ENCODE measurements at places on chromosomes 11 and 22.

DNA sequence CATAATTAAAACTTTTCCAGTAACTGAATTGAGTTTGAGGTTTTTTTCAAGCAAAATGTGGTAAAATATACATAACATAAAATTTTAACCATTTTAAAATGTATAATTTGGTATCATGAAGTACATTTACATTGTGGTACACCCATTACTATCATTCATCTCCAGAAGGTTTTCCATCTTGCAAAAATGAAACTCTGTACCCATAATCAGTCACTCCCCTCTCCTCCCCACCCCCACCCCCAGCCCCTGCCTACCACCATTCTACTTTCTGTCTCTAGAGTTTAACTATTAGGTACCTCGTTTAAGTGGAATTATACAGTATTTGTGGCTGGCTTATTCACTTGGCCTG, 63.7 kb downstream of the MICAL2 start:
- DNase-seq = no peak

- no peak for DNase-seq
Observed at GRCh38 chr11:115912484-115912945, 408.3 kb upstream of the CADM1 start.

DNA sequence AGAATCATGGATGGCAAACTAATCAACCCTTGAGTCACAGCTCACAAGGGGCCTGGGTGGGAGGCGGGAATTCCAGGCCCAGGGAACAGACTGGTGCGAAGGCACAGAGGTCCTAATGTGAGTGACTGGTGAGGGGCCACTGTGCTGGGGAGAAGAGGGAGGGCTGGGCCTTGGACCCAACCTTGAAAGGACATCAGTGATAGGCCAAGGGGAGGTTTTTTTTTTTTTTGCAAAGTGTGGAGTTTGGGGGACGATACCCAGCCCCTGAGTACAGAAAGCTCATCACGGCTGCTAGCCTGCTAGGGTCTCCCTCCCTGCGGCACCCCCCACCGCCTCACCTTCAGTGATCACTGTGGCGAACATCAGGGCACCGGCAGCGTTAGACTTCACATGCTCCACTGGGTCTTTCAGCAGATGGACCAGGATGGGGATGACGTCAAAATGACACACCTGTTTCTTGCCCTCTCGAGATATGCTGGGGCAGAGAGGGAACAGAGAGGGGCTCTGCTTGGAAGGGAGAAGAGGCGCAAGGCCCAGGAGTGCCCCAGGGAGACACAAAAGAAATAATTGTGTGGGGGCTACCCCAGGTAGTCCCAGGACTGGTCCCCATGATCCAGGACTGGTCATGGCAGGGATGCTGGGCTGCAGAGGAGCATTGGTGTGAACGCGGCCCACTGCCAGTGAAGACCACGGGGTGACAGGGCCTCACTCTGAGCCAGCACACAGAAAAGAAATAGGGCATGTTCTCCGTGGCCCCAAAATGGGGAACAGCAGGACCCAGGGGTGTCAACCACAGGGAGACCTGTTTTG, 8.6 kb upstream of the GNAZ start:
- peak; percentile 59 for DNase-seq

GRCh38 chr11:134512571-134513538, 100.8 kb upstream of the B3GAT1 start:
- DNase-seq = peak; percentile 39

GRCh38 chr11:67160872-67161783, 42.1 kb downstream of the KDM2A start:
- DNase-seq = no peak

GRCh38 chr11:85718126-85718943, 32.3 kb upstream of the CCDC89 start:
- no peak for DNase-seq

DNA sequence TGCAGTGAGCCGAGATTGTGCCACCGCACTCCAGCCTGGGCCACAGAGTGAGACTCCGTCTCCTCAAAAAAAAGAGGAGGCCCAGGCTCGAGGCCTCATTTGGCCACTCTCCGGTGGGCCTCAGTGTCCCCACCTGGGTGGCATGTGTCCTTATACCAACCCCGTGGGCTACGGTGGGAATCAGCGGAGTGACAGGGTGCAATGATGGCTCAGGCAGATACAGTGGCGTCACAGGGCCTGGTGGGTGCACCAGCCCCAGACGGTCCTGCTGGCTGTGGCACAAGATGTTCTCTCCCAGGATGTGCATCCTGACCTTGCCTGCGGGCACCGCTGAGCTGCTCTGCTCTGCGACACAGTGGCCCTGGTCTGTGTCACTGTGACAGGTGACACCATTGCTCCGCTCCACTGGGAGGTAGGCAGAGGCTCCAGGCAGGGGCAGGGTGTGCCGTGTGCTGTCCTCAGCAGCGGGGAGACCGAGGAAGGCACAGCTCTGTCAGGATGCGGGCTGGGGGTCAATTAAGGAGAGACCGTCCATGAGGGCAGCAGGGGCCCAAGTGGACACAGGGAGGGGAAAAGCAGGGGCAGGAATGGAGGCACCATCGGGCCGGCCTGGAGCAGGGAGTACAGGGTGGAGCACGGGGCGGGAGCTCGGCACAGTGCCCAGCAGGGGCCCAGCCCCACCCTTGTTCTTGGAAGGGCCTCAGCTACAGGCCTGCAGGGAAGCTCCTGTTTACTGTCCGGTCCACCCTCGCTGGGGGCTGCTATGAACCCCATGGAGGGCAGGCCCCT, 21.7 kb upstream of the TH start:
- DNase-seq = no peak

DNA sequence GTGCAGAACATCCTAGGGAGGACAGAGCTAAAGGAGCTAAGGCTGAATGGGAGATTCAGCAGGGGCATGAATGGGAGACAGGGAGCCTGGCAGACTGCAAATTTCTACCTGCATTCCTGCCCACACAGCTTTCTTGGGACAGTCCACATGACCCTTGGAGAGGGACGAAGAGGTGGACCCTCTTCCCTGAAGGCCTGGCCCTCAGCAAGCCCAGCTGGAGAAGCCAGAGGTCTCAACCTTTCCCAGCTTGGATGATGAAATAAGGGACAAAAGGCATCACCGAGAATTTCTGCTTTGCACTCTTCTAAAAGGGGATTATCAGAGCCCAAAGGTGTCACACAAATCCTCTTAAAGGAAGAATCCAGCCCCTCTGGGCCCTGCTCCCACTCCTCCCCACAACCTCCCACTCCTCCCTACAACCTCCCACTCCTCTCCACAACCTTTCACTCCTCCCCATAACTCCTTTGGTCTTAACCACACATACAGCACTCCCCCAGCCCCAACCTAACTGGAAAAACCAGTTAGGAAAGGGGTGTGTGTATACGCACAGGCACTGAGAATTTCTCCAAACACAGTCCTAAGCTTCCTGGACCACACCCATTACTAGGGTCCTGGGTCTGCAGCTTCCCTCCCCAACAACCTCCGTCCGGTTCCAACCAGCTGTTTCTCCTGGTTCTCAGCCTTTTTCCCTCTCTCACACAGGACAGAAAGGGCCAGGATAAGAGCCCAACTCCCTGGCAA, 38.4 kb downstream of the RPL27A start:
- DNase-seq = no peak

DNA sequence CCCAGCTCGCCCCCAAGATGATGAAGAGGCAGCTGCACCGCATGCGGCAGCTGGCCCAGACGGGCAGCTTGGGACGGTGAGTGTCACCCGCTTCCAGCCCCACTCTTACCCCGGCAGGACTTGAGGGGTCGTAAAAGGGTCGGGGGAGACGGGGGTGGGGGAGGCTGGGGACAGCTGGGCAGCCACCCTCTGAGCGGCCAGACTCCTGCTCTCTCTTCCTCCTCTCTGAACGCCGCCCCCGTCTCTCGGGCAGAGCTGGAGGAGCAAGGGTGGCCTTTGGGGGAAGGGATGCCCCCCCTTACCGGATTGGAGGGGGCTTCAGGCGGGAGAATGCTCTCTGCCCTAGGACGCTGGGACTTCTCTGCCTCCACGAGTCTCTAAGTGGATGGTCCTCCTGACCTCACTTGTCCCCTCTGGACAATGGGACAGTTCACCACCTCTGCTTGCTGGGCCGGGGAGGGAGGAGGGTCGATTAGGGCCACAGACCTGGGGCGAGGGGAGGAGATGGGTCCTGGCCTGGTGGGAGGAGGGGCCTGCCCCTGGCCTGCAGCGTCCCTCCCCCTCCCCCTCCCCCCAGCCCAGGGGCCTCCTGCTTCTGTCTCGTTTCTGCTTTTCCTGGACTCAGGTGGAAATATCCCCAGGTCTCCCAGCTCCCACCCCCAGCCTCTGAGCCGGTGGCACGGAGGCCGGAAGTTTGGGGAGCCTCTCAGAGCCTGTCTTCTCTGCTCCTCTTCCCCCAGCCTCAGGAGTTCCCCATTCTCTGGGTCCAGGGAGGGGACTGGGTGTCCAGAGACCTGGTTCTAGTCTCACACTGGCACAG, 512 bp downstream of the SH3BP1 start:
- DNase-seq = peak; percentile 76

GRCh38 chr22:44711241-44711560, 9.2 kb downstream of the PRR5 start:
- no peak for DNase-seq

DNA sequence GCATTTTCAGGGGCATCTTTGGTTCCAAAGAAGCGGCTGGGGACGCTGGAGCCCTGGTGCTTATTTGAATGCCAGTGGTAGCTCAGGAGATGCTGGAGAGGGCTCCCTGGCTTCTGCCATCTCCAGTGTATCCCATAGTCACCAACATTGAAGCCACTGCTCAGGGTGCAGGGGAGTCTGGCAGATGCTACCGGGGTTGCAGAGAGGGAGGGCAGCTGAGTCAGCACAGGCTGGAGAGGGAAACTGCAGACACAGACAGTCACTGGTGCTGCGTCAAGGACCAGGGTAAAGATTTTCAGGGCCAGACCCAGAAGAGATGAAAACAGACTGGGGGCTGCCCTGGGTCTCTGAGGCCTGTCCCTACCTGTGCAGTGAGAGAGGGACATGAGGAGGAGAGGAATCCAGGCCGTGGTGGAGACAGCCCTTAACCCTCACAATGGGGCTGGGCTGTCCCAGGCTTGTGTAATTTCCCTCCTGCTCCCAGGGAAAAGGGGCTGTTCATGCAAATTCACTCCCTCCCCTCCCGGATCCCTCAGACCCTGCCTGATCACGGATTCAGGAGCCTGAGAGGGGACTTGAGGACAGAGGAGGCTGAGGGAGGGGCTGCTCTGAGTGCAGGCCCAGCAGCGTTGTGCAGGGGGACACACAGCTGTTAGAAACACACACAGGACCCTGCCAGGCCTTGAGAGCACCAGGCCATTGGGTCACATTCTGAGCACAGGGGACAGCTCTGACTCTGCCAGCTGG, 126.9 kb upstream of the GRK3 start:
- no peak for DNase-seq

DNA sequence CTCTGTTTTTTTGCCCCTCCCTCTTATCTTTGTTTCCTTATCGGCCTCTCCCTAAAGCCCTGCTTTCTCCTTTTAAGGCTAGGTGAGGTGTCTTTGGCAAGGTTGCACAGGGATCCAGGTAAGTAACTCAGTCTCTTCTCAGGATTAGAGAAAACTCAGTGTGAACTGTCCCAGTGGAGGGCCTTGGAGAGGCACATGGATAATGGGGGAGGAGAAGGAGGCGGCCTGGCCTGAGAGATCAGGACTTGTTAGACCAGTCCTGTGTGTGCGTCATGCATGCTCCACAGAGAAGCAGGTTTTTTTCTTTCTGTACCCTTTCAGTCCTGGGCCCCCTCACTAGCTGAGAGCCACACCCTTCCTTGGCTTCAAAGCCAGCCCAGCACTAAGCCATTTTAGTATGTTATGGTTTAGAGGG, 19.9 kb downstream of the CTNND1 start:
- DNase-seq = no peak

DNA sequence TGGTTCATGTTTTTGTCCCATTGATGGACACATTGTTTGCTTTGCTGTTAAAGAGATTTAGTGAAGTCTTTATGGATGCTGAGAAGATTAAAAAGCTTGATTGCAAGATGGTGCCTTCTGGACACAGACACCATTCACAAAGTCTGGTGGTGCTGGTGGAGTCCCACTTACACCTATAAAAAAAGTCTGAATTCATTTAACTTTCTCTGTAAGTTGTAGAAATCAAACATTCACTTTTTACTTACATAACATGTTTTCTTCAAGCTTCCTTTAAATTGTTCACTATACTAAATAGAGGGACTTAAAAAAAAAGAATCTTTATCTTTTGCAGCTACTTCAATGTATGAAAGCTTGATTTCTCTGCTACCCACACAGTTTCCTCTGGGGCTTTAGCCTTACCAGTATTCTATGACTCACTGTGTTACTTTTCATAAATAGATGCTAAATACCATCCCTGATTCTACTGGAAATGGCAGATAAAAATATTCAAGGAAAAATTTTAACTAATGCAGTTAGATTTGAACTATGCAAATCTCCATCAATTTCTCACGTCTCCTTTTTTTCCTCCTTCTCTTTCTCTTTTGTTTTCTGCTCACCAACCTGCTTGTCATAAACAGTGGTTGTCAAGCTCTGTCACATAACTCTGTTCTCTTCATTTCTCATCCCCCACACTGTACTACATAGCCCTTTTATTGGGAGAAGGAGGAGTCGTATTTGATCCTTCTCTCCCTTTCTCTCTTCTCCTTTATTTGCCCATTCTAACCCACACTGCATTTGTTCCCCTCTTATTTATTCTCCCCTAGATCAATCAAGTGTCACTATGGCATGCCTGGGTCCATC, 89.7 kb downstream of the FAM76B start:
- DNase-seq = no peak

DNA sequence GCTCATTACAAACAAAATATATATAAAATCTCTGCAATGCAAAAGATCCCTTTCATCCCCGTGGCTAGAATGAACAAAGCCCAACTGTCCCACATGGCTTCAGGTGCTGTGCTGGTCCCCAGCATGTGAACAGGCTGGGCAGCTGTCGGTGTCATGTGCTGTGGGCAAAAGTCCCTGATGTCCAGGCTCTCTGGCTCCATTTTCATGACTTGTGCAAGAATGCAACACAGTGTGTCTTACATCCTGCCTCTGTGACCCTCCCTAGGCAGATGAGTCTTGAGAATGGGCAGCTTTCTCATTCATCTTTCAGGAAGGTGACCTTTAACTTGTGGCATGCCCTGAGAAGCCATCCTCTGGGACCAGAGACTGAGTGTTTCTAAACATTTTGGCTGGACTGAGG, 14.5 kb downstream of the GUCD1 start:
- DNase-seq = no peak

DNA sequence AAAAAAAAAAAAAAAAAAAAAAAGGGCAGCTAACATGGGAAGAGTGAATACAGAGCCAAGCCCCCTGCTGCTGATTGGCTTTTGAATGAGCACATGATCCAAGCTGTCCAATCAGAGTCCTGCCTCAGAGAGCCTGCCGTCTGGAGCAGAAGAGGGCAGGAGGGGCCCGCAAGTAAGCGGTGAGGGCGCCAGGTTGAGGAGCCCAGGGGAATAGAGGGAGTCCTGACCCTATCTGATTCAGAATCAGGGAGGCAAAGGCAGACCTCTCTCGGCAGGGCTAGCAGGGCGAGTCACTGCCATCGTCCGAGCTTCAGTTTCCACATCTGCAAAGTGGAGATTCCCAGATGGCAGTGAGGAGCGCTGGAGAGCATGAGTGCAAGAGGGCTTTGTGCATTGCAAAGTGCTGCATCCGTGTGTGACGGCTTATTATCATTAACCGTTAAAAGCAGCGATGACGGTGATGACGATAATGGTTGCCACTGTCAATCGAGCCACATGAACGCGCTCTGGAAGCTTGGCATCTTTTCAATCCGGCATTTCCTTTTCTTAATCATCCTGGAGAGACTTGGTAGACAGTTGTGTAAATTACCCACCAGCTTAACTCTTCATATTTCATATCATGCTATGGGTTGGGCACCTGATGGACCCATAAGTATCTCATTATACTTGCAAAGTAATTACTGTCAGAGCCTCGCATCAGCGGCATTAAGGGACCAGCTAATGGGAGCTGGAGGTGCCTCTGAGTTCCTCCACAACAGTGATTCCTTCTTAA, 68.6 kb upstream of the ATXN10 start:
- DNase-seq = no peak

- DNase-seq = no peak
Observed at GRCh38 chr11:3225826-3226750, 6.1 kb downstream of the MRGPRE start.

Measured in activated effector memory CD4-positive, alpha-beta T cell treated with anti-CD3 and anti-CD28 coated beads, Interleukin-2, amount 50 U/mL, for 16 hours (primary cell).